RCC 7860 (cell line): ENCODE measurements at places on chromosomes 2 and 18.

- no peak for DNase-seq
Measured at GRCh38 chr18:79962835-79963657, 1.4 kb upstream of the HSBP1L1 start.

DNA sequence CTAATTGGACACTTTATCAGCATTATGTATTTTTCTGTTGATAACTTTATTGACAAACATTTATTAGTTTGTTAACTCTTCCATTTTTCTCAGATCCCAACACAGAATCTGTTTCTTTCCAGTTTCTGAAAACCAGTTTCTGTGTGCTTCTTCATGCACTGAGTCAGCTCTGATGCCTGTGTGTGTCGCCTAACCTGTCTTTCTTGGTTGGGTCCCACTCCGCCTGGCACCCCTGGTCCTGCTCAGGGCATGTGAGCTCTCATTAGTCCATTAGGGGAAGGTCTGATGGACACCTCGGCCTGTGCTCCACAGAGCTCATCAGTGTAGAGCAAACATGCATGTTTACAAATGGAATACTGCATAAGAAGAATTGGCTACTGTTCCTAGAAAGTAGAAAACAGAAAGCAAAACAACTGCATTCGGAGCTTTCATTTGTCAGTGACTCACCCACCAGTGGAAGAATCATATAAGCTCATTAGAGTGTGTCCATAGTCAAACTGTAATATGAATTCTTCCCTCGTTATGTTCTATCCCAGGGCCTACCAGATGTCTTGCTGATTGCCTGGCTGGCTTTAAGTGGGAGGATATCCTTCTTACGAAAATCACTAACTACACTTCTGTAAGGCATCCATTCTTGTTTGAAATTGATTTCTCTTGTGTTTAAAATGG, 137.7 kb downstream of the SNTG2 start:
- no peak for DNase-seq

GRCh38 chr2:212646698-212647366, 108.2 kb upstream of the ERBB4 start:
- DNase-seq: peak; percentile 64

DNA sequence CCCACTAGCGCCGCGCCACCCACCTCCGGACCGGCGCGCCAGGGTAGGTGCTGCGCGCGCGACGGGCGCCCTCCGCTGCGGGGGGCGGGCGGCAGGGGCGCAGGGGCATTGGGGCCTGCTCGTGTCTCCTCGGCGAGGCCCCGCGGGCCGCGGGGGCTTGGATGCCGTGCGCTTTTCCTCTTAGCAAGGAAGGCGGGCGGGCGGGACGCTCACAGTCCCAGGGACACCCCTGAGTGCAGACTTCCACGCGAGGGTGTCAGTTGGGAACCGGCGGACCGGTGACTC, 748 bp downstream of the TWIST2 start:
- DNase-seq: no peak

GRCh38 chr18:77103187-77103850, 29.3 kb downstream of the MBP start:
- DNase-seq: no peak

GRCh38 chr2:148058641-148059040, 37.8 kb downstream of the MBD5 start:
- no peak for DNase-seq

DNA sequence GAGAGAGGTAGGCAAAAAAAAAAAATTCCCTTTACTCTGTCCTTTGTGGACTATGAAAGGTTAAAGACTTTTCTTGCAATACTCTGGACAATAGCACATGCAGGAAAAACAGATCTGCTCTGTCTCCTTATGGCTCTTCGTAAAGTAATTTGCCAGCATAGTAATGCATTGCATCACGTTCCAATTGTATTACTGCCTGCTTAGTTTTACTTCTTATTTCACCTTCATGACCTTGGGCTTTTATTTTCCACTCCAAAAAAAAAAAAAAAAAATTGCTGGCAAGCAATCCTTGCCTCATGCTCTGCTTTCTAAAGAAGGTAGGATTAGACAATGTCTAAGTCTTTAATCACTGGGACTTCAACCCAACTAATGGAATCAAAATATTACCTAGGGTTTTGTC, 1802.7 kb downstream of the SUCLG1 start:
- no peak for DNase-seq

GRCh38 chr2:231891514-231891905, 34.7 kb downstream of the NPPC start:
- no peak for DNase-seq

DNA sequence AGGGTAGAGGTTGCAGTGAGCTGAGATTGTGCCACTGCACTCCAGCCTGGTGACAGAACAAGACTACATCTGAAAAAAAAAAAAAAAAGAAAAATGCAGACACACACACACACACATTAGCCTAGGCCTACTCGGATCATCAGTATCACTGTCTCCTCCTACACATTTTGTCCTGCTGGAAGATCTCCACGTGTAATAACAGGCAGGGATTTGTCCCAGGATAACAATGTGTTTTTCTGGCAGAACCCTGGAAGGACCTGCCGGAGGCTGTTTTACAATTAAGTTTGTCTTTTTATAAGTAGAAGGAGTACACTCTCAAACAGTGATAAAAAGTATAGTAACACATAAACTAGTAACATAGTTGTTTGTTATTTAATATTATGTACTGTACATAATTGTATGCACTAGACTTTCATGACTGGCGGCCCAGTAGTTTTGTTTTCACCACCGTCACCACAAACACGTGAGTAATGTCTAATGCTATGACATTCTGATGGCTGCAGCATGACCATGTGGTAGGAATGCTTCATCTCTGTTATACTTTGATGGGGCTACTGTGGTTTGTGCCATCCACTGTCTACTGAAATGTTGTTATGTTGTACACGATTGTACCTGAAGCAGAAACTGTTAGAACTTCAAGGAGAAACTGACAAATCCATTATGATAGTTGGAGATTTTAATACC, 130.6 kb downstream of the ATP9B start:
- no peak for DNase-seq

GRCh38 chr2:60612033-60612432, 58.6 kb upstream of the BCL11A start:
- DNase-seq: no peak

DNA sequence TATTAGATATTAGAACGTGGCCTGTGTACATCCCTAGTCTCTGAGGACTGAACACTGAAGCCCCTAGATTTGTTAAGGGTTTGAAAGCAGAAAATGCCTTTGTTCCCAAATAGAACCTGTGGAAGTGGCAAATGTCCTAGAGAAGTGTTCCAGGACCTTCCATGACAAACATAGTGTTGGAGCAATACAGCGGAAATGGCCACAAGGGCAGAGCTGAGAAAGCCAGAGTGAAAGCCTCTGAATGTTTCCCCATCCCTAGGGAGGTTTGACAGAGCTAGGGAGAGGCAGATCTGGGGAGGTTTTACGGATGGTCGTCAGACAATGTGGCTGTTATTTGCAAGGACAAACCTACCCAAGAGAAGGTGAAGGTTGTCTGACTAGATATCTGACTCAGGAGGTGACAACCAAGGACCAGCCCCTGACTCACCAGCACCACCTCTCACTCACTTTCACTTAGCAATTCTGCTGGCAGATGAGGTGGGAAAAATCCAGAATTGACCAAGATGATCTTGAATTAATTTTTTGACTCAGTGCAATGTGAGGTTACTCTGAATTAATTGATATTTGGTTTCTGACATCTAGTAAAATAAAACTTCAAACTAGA, 24.1 kb downstream of the RBM43 start:
- peak; percentile 17 for DNase-seq

DNA sequence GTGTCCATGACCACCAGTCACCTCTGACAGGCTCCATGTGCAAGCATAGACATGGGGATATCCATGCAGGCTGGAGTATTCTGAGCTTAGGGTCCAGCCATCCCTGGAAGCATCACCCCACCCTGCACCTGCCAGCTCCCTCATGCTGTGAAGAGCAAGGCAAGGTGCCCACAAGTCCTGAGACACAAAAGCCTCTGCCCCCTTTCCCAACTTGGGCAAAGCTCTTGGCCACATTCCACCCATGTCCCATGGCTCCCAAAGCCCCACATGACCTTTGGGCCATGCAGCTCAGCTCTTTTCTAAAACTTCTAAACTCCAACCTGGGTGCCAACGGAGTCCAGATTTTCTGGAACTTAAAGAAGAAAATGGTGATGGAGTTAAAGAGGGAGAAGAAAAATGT, 99.8 kb upstream of the SH3BP4 start:
- DNase-seq: no peak

- DNase-seq: no peak
Measured at GRCh38 chr2:118987886-118988285, 45.9 kb downstream of the MARCO start.

- DNase-seq: no peak
Measured at GRCh38 chr2:167480986-167481309, 592.7 kb downstream of the XIRP2 start.

GRCh38 chr2:6212491-6212890, 520.3 kb downstream of the SOX11 start:
- DNase-seq: no peak

- DNase-seq: no peak
Measured at GRCh38 chr2:172950565-172950964, 125.1 kb upstream of the MAP3K20 start.

GRCh38 chr2:148660999-148661398, 16.4 kb downstream of the EPC2 start:
- DNase-seq: no peak

- peak; percentile 97 for DNase-seq
Measured at GRCh38 chr2:16623031-16623430, 42.6 kb downstream of the CYRIA start.

GRCh38 chr2:145186303-145186702, 666.4 kb upstream of the ZEB2 start:
- no peak for DNase-seq

DNA sequence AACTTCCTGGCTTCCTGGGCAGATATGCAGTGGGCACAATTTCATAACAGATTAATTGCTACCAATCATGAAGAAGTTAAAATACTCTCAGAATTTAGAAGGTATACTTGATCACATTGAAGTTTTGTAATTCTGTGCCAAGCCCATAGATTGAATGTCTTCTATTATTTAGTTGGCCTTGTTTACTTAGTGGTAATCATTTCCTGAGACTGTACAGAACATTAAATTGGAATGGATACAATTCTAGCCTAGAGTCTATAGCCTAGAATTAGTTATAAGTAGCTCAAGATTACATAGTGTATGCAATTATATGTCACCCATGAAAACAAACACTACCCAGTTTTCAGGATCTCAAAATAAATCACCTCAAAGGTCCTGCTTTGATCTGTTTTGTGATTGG, 615.8 kb downstream of the XIRP2 start:
- DNase-seq: no peak

DNA sequence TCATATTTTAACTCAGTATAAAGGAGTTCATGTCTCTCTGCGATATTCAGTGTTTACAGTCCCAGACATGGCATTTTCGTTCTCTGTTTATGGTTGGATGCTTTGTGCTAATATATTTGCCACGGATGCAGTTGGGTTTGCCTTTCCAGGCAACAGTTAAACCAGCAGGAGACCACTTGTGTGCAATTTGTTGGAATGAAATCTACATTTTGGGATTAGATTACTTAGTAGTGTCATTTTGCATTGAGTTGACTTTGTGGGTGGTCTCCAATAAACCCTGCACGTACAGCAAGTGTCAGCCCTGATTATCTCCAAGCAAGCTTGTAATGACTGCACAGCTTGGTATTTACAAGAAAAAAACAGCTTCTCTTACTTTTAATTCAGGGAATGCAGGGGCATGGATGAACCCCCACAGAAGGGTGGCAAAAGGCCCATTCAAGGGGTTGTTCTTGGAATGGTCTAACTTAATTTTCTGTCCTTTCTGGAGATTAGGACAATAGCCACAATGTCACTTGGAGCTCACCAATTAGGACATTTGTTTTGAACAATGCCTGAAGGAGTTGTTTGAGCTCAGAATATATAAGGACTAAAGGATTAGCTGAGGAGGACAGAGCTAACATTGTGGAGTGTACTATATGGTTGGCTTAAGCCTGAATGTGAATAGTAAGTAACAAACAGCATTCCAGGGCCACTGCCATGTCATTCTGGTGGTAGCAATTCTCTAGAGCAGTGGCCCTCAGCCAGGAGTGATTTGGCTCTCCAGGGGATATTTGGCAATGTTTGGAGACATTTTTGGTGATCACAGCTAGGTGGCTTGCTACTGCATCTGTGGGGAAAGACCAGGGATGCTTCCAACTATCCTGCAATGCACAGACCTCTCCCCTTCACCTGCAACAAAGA, 121.5 kb downstream of the SLC4A3 start:
- no peak for DNase-seq

- DNase-seq: no peak
Measured at GRCh38 chr2:135931776-135932443, 53.5 kb downstream of the DARS1 start.

- DNase-seq: no peak
Measured at GRCh38 chr2:241072553-241073165, 29.4 kb downstream of the MTERF4 start.

DNA sequence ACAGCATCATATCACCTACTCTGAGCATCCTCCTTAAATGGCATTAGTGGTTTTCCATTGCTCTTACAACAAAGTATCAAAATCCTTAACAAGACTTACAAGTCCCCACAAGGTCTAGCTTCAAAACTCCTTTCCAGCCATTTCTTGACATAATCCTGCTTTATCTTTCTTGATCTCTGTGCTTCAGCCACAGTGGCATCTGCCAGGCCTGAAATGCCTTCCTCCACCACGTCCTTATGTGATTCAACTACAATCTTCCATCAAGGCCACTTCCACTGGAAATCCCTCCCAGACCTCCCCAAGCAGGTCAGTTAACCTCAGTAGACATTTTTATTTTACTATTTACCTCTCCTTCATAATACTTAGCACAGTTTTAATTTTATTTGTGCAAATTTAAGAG, 83.8 kb upstream of the CCDC150 start:
- DNase-seq: no peak

DNA sequence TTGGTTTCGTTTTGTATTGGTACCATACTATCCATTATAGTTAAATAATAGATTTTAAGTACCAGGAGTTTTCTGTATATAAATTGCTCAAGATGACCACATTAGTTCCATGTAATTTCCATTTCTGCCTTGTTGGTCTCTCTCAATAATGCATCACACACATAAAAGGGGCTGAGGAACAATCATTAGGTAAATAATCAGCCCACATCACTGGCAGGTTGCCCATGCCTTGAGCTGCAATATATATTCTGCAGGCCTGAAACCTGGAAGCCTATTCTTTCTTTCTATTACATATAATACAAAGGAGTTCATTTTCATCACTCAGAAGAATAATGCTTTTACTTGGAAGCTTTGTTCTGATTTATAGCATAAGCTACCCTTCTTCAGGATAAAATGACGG, 616.1 kb upstream of the PKDCC start:
- no peak for DNase-seq

DNA sequence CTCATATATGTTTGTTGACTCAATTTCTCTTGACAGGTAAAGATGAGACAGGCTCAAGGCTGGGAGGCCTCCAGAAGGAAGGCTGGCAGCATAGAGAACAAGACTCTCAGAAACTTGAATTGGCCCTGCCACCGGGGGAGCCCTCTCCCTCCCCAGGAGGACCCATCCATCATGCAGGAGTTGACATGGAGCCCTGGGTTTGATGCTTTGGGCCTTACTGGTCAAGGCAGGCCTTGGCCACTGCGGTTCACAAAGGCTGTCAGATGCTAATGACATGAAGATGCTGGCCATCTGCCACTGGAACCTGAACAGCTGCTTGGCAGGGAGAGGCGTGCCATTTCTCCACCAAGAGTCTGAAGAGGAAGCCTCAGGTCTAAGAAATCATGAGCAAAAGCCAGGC, 193.6 kb downstream of the MTCL1 start:
- DNase-seq: no peak

- DNase-seq: no peak
Measured at GRCh38 chr2:234493796-234494195, 3.1 kb downstream of the ARL4C start.

GRCh38 chr2:181468811-181469210, 11.6 kb downstream of the ITGA4 start:
- no peak for DNase-seq

GRCh38 chr2:82731824-82732223, 1727.3 kb downstream of the SUCLG1 start:
- DNase-seq: no peak
